ENCODE measurements at places on chromosomes 4 and X.

DNA sequence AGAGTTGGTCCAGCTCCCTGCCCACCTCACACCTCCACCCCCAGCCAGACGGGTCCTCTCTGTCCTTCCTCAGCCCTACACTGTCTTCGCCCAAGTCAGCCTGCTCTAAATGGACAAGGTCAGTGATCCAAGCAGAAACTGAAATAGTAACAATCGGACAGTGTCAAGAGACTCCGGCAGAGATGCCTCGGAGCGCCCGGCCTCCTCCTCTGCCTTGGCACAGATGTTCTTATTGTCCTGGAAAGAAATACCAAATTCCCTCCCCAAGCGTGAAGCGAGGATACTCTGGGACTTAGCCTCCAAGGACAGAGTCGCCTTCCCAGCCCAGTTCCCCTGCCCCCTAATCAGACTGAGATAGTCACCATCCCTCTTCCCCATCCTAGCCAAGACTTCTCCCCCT is 28.5 kb downstream of the UTP14A start:
- DNase-seq, result no peak

DNA sequence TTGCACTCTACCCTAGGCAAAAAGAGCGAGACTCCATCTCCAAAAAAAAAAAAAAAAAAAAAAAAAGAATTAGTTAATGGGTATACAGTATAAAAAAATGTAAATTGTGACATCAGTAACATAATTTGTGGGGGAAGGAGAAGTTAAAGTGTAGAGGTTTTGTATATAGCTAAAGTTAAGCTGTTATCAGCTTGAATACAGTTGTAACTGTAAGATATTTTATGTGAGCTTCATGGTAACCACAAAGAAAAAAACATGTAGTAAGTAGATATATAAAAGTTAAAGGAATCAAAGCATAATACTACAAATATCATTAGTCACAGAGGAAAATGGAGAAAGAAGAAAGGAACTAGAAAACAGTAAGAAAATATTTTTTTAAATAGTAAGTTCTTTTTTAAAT is 53.2 kb upstream of the EPGN start:
- DNase-seq, result no peak

DNA sequence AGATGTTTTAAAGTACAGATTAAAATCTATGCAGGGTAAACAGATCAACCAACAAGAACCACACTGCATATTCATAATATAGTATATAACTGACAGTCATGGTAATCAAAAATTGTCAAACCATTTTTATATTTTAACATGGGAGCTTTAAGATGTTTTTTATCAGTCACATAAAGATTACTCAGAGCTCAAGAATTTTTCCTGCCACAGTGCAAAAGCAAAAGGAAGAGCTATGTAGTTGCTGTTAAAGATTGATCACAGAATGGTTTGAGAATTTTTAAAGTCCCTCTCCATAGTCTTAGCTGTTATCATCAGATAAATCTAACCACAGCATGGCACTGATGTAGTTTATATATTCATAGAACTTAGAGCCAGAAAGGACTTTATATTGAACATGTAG is 8.5 kb downstream of the RAB9B start:
- DNase-seq, result no peak

GRCh38 chrX:14641681-14642655 is 112.6 kb downstream of the GLRA2 start:
- no peak for DNase-seq

- no peak for DNase-seq
These were observed 108.7 kb upstream of the PAK3 start for GRCh38 chrX:110987292-110987691.

Data from activated T-cell treated with anti-CD3 and anti-CD28 coated beads for 24 hours (primary cell).